Dermis blood vessel endothelial cell (primary cell): ENCODE measurements at places on chromosomes 13 and 19. TPM values are rescaled to one million over a fixed set of nuclear protein-coding genes. Genes with fewer than 3 reads are reported as not detected.

DNA sequence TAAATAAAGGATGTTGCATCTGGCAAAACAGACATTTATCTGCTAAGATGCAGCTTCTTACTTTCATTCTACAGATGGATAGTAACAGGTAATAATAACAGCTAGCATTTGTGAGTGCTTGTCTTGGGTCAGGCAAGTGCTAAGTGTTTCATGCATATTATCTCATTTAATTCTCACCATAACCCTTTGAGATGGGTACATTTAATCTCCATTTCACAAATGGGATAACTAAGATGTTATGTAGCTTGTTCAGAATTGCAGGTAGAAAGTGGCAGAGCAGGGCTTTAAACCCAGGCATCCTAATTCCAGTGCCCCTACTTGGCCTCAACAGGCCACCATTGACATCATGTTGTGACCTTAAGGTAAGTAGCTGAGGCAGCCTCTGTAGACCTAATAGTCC, 69.8 kb downstream of the LMO7 start:
- no peak for DNase-seq

ZNF491 gene
- 1.5 and 1.6 TPM in 2 replicates for total RNA-seq

DNA sequence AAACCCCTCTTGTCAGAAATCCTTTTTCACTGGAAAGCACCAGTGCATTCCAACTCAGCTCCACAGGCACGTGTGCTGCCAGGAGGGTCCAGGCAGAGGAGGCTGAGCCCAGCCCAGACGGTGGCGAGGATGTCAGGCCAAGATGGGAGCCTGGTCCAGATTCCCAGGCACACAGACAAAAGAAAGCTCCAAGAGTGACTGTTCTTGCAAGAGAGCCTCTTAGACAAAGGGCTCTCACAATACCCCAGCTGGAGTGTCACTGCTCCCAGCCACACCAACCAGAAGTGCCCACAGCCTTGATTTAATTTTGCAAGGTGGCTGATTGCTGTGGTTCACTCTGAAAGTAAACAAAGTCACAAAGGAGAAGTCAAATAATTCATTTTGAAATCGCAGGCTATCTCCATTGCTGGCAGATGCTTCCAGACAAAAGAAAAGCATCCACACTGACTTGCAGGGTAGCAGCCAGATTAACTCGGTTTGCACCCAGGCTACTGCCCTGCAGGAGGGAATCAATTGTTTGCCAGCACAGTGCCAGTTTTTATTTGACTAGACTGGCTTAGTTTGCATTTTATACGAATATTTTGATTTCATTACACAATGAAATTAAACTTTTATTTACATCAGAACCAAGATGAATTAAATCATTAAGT, 95.1 kb downstream of the RAB20 start:
- no peak for DNase-seq

DNA sequence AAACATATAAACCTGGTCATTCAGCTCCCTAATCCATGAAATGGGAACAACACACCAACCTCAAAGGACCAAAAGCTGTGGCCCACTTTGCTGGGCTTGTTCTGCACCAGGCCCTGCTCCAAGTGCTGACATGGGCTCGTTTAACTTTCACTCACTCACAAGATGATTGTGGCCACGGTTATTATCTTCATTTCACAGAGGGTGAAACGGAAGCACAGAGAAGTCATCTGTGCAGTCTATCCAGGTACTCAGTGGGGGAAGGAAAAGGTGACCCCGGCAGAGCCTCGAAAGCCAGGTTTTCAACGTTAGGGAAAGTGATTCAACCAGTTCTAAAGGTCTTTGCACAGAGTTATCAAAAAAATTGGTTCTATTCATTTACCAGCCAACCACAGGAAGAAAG, 68.0 kb downstream of the CRYL1 start:
- DNase-seq: no peak

DNA sequence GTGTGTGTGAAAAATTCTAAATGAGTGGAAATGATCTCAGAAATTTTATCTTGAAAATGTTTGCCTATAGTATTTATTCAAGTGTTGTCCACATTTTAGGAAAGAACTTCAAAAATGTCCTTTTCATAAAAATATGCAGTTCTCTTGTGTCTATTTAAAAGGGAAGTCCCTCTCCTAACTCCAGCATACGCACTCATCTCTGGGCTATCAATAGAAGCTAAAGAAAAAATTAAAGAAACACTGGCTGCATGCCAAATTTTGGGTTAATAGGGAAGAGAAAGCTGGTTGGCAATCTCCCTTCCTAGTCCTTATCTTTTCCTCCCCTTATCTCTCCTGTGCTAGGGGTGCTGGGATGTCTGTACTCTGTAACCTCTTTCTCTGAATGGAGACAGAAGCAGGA, 313.3 kb downstream of the ENOX1 start:
- DNase-seq: peak; percentile 0

ZNF284 gene
- 2.4 and 3.4 TPM in 2 replicates for total RNA-seq

GRCh38 chr13:21012841-21013681, 48.3 kb downstream of the LATS2 start:
- peak; percentile 44 for DNase-seq

DNA sequence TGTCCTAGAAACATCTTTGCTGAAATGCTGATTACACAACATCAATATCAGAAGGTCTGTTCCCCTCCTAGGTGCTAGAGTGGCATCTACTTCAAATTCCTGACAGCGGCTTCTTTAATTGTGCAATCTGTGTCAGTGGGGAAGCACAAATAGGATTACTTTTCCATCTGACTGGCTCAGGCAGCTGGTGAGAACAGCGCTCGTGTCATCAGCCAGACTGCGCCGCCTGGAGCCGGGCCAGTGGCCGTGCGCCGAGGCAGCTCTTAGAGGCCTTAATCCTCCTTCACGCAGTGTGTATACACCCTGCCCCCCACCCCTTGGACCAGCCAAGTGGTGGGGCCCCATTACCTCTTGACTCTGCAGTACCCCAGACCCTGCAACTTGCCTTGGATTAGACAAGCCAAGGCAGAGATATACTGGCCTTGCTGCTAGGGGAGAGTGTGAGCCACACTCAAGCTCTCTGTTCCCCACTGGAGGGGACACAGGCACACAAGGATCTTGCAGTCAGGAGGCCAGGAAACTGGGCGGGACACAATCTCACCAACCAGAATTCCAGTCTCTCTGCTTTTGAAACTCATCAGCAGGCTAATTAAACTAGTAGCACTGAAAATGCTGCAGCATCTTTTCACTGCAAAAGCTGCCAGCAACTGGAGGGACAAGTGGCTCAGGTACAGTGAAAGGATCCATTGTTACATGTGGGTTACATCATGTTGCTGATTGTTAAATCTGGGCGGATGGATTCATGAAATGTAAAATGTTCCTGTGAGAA, 48.9 kb upstream of the EPHX3 start:
- DNase-seq: peak; percentile 73

GRCh38 chr19:33713194-33713593, 83.5 kb upstream of the KCTD15 start:
- no peak for DNase-seq

DNA sequence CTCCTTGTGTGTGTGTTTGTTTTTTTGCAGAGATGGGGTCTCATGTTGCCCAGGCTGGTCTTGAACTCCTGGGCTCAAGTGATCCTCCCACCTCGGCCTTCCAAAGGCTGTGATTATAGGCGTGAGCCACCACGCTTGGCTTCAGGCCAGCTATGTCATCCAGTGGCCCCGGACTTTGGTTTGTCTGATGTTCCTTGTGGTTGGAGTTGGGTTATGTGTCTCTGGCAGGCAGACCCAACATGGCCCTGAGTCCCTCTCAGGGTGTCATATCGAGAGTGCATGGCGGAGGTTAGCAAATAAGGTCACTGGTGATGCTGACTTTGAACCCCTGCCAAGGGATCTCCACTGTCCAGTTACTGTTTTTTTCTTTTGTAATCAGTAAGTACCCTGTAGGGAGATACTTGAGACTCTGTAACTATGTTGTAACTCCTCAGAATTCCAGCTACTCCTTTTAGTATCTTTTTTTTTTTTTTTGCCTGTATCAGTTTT, 37.3 kb downstream of the SMARCA4 start:
- no peak for DNase-seq

GRCh38 chr13:20360041-20360491, 127.9 kb upstream of the GJB6 start:
- no peak for DNase-seq

CEBPA gene
- 0.17 and 0.19 TPM in 2 replicates for total RNA-seq

GRCh38 chr13:93794197-93794885, 567.7 kb downstream of the GPC6 start:
- no peak for DNase-seq

GPR183 gene
- 0.09 and 0.34 TPM in 2 replicates for total RNA-seq

GNA15 gene
- under 0.01 and 0.23 TPM in 2 replicates for total RNA-seq

CBY2 gene
- total RNA-seq: not detected in 2 replicates

DNA sequence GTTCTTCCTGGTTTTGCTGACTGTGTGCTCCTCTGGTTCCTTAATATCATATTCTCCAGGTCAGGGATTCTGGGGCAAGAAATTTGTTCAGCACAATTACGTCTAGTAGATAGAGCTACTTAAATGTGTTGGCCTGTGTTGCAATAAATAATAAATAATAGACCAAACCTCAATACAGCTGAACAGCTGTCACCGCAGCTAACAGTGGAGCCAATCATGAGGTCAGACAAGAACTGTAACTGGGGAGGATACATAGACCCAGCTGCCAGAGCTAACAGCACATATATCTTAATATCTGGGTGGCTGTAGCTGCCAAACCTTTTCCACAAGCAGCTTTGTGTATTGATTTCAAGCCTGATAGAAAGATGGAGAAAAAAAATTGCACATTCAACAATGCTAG, 1596.3 kb upstream of the PCDH20 start:
- DNase-seq: no peak

- DNase-seq: no peak
These were observed 62.8 kb upstream of the DOCK9 start for GRCh38 chr13:99040536-99041131.

GRCh38 chr13:74287724-74288169, 153.5 kb upstream of the KLF12 start:
- peak; percentile 74 for DNase-seq

- peak; percentile 73 for DNase-seq
These were observed 151.1 kb downstream of the LHFPL6 start for GRCh38 chr13:39451860-39452301.

C1QTNF9B gene
- not detected in 2 replicates for total RNA-seq

DNA sequence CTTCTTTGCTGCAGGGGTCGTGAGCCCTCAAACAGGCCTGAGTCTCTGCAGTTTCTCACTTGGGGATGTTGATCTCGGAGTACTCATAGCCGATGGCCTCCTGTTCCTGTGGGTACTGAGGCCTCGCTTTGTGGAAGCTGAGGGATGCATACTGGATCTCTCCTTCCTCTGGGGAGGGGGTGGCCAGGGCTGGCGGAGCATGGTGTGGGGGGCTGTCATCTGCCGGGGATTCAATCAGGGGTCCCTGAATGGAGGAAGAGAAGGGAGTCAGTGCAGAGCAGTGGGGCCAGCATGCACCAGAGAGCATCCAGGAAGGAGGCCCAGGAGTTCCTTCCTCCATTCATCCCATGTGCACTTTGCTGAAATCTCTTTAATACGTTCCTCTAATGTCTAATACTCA, 10.0 kb downstream of the SIGLEC12 start:
- DNase-seq: no peak
